ENCODE measurements at places on chromosomes 1 and 21.

DNA sequence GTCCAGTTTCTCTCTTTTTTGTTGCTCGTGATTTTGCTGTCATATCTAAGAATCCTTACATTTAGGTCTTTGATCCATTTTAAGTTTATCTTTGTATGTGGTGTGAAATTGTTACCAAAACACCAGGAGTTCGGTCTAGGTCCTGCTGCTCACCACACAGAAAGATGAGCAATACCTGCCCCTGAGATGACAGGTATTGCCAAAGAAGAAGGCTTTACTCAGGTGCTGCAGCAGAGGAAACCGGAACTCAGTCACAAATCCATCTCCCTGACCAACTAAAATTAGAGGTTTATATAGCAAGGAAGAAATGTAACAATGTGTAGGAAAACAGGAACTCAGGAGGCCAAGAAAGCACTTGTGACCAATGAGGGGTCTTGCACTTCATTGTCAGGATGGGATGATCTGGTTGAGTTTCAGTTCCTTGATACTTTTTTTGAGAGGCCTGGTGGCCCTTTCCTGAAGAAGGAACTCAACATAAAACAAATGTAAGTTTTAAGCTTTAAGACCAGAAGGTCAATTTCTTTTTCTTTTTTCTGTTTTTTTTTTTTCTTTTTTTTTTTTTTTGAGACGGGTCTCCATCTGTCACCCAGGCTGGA, 16.5 kb upstream of the SETDB1 start:
- no peak for DNase-seq

DNA sequence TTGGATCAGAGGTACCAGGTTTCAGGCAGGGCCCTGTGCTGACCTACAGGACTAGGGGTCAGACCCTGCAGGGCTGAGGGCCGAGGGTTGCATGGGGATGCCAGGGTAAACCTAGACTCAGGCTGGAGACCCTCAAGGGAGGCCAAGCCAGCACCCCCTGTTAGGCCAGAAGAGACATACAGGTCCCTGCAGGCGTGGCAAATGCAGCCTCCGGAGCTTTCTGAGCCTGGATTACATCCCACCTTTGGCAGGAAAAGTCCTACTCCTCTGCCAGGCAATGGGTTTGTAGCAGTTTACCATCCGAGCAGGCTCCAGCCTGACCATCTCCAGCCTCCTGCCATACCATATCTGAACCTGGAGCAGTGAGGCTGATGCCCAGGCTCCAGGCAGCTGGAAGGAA, 425.3 kb downstream of the NPHP4 start:
- no peak for DNase-seq

DNA sequence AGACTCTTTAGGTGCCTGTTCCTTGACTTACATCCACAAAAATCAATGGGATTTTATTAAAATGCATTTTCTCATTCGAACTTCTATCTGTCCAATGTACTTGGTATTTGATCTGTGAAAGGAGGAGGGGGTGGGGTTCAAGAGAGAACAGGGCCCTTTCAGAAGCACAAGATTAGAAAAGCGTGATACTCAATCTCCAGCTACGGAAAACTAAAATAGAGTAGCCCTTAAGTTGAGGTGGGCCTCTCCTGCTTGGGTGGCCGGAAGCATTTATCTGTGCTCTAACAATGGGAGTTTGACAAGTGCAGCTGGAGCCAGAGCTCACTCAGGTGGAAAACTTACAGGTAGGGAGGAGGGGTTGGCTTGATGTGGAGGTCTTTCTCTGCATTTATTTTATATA, 462 bp upstream of the RXRG start:
- no peak for DNase-seq

DNA sequence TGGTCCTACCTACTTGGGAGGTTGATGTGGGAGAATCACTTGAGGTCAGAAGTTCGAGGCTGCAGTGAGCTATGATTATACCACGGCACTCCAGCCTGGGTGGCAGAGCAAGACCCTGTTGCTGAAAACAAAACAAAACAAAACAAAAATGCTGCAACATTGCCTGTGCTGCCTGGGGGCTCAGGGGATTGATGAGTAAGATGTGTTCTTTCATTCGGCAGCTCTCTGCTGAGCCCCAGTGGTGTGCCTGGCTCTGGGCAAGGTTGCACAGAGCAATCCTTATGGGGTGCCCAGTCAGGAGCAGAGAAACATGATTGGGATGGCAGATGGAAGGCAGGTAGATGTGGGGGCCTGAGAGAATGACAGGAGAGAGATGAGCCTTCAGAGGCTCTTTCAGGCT, 28.6 kb upstream of the KDM4A start:
- no peak for DNase-seq

DNA sequence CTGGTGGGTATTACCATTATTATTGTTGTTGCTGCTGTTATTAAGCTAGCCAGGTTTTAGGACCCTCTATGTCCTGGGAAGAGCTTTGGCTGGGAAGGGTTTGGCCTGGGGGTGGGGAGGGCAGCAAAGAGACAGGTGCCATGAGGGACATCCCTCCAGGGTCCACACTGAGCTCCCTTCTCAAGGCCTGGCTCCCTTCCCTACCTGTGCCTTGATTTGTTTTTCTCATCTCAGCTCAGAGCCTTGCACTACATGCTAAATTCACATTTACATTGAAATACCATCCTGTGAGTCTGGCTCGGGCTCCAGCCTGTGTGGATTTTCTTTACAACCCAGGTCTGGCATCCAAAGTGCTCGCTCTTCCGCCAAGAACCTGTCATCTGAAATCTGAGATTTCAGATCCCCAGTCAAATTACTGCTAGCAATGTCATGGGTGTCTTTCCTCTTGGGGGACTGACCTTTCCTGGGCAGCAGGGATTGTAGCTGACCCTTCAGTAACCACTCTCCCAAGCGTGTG, 536.3 kb downstream of the PTPRU start:
- DNase-seq: no peak
